ENCODE measurements at places on chromosomes 16 and 17.

DNA sequence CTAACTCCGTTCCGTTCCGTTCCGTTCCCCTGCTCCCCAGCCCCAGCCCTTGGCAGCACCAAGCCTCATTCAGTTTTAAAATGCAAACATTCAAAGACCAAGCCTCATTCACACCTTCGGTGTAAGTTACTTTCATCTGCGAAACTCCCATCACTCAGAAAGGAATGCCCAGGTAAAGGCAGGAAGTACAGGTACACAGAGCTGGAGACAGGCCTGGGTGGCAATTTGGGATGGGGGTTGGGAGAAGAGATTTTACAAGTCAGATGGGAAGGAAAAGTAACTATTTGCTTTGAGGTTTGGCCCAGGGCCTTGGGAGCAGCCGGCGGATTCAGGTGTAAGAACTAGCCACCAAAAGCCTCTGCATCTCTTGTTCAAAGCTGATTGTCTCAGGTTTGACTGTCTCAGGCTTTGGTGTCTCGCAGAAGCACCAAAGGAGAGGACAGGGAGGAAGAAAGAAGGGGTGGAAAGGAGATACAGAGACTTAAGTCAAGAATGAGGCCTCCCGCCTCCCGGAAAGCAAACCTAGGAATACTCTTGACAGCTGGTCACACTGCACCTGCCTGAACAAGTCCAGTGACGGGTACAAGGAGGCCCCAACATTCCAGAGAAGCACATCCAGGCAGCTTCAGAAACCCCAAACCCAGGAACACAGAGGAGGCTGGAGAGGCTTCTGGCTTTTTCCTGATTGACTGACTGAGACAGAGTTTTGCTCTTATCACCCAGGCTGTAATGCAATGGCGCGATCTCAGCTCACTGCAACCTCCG, 54.7 kb downstream of the NXN start:
- no peak for DNase-seq

GRCh38 chr17:78395155-78395554, 16.7 kb downstream of the PGS1 start:
- DNase-seq = no peak

DNA sequence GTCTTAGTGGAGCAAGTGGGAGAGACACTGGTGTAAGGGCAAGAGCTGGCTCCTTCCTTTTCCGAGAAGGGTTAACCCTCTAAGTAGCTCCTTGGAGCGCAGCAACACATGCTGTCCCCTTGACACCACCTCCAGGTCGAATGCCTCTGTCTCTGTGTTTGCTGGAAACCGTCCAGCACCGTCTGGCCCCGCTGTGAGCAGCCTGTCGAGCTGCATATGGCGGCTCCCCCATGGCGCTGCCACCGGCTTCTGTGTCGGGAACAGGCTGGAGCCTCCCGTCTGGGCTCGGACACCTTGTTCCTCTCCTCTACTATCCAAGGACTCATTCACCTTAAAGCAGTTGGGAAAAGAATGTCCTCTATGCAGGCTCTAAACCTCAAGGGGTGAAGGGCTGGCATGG, 28.9 kb upstream of the WSCD1 start:
- no peak for DNase-seq

GRCh38 chr16:23306199-23307100, 4.3 kb downstream of the SCNN1B start:
- no peak for DNase-seq

DNA sequence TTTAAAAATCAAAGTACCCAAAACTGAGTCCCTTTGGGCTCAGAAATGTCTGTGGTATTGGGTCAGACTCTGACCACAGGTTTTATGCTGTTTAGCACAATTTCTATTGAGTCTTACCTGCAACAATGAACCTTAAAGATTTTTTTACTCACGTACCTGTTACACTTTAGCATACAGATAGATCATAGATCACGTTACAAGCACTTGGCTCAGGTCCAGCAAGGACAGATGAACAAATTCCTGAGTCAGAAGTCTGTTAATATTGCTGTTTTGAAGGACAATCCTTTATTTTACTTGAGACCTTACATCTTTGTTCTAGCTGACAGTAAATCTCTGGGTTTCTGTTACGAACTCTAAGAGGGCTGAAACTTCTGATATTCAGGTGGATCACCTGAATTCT, 12.8 kb downstream of the SLC7A6OS start:
- no peak for DNase-seq

DNA sequence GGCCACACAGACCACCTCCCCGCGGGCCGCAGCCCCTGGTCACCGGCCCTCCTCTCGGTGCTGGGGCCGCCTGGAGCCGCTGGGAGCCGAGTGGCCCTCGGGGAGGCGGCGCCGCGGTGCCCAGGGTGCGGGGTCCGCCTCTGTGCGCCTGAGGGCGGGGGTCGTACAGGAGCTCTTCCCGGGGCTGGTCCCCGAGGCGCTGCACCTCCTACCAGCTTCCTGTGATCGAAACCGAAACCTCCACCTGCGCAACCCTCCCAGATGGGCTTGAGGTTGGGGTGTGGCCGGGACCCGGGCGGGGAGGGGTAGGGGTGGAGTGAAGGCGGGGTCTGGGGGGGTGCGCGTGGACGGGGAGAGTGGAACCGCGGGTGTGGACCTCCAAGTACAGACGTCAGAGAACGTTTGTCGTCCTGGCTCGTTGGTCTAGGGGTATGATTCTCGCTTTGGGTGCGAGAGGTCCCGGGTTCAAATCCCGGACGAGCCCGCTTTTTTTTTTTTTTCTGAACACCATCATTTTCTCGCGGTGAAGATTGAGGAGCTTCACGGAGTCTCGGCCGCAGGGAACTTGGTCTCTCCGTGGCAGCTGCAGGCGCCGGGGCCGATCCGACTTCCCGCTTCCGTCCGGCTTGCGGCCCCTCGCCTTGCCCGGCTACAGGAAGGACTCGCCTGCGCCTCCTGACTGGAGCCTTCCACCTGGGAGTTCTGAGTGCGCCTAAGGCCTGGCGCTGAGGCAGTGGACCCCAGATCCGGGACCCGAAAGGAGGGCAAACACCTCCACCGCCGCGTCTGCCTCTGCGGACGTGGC, 23.9 kb downstream of the ZNF213 start:
- peak; percentile 96 for DNase-seq
